ENCODE measurements at places on chromosomes 4 and X.

DNA sequence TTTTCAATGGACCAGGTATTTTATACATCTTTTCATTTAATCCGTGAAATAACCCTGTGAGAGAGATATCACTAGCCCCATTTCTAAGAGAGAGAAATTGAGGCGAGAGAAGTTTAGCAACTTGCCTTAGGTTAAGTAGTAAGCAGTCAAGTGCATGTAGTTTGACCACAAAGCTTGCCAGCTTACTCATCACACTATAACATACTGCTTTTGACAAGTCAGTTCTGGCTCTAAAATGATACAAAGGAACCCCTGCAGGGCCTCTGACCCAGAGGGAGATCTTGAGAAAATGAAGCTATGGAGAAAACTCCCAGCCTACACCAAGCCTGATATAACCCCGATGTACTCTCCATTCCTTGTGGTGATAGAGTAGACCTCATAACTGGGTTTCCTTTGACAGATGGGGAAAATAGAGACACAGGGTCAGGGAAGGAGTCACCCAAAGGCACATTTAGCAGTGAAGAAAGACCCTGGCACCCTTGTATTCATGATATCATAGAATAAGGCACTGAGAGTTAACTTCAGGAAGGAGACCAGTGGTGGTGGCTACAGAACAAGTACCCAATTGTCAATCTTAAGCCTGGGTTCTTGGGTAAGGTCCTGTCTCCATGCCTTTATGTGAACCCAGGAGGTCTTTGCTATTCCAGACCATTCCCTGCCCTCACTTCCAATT is 60.2 kb upstream of the MSN start:
- no peak for DNase-seq

- DNase-seq: no peak
These were observed 1.1 kb downstream of the LNX1 start for GRCh38 chr4:53590187-53590586.

DNA sequence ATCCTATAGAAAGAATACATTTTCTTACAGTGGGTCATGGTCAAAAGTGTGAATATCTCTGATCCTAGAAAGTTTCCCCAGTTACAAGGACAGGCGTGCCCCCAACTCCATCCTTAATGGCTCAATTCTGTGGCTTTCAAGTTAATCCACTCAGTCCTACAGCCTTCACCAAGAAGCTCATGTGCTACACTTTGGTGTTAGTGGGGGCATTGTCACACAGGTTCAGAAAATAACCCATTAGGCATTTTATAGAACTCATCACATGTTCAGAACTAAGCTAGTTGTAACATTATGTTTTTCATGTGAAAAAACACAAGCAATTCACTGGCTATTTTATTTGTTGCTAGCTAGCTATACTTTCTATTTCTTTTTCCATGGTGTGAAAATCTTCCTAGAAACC is 20.4 kb downstream of the NFKB1 start:
- no peak for DNase-seq

- no peak for DNase-seq
These were observed 87.8 kb downstream of the WFS1 start for GRCh38 chr4:6357476-6357875.

- no peak for DNase-seq
These were observed 13.0 kb upstream of the IRAK1 start for GRCh38 chrX:154032653-154033052.

DNA sequence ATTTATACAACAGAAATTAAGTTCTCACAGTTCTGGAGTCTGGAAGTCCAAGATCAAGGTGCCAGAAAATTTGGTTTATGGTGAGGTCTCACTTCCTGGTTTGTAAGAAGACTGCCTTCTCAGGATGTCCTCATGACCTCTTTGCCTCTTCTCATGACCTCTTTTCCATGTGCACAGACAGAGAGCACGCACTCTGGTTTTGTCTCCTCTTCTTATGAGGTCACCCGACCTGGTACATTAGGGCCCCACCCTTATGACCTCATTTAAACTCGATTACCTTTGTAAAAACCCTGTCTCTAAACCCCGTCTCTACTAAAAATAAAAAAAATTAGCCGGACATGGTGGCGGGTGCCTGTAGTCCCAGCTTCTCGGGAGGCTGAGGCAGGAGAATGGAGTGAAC is 155.9 kb downstream of the KIT start:
- no peak for DNase-seq

GRCh38 chr4:55020131-55020530 is 105.3 kb downstream of the KDR start:
- DNase-seq: no peak

GRCh38 chrX:118423558-118423957 is 72.1 kb upstream of the DOCK11 start:
- no peak for DNase-seq

DNA sequence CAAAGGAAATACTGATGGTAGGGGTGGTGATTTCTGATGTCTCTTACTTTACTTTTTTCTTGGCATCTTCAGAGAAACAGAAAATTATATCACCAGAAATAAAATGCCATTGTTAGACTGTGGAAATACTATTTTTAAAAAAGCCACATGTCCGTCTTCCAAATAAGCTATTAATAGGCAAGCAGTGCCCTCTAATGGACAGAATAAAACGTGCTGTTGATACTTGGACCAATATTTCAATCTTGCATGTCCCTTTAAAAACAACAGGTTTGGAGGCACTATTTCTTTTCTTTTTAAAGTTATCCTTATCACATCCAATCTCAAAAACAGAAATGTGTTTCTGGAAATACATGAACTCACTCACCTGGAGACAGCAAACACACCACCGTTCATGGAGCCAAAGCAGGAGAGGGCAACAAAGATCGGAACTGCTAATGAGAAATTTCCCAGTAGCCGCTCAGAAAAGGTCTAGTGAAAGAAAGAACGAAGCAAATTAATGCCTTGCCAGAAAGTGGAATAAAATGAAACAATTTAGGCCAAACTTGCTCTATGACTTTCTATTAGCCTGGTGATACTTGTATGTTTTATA is 59.2 kb downstream of the SLC7A11 start:
- DNase-seq: no peak

- DNase-seq: no peak
These were observed 45.3 kb upstream of the EDA2R start for GRCh38 chrX:66684196-66684595.

DNA sequence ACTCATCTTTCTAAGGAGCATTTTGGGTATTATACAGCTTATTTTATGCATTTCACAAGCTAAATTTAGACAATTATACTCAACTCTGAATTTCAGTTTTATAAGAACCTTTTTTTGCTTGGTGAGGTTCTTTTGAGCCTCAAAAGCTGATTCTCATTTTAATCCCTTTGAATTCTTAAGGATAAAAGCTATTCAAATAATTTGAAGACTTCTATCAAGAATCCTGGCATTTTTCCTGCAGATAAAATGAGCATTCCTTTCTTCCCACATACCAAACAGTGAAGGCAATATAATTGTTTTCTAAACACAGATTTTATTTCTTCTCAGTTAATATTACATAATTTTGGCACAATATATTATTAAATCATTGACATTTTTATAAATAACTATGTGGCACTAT is 118.4 kb upstream of the GPM6A start:
- no peak for DNase-seq

DNA sequence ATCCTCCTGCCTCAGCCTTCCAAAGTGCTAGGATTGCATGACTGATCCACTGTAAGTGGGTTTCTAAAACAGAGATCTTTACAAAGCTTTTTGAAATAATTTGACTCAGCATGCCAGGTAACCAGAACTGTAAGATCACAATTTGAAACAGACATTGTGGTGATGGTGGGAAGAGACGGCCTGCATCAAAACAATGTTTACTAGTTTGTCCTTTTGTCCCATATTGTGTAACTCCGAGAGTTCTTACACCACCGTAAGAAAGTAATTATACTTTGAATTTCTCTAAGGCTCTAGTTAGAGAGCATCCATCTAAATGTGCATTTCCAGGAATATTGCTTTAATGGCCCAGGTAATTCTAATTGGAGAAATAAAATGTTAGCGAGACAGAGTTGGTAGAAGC is 594 bp upstream of the ARHGAP24 start:
- DNase-seq: no peak

DNA sequence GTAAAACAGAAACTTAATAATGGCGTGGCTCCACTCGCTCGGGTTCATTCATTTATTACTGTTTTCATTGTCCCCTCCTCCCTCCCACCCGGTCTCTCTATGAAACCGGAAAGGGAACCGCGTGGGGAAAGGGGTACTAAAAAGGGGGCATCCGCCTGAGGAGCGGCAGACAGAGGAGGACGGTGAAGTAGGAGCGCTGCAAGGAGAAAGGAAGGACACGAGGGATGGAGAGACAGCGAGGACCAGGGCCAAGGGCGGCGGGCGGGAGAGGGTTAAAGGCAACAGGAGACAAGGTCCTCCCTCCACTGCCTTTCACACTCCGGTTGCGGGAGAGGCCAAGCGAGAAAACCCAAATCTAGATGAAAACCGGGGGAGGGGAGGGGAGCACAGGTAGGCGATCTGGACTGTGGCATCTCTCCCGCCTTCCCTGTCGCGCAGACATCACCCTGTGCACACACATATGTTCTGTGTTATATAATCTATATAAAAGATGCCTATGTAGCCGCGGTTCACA is 829 bp downstream of the ELOVL6 start:
- peak; percentile 8 for DNase-seq

- DNase-seq: no peak
These were observed 1498.0 kb downstream of the STIM2 start for GRCh38 chr4:28358606-28359005.

DNA sequence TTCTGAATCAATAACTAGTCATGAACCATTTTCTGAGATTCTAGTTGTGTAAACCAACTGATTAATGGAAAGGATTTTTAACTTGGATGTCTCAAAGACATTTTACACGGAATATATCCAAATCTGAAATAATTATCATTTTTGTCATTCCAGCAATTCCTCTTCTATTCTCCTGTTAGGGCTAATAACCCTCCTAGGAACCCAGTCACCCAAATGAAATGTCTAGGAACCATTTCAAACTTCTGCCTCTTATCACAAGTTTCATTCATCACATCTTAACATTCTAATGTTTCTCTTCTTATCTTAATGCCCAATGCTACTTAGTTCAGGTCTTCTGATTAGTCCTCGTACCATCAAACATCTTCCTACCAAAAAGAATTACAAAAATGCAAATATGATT is 639.8 kb downstream of the DMD start:
- DNase-seq: no peak

DNA sequence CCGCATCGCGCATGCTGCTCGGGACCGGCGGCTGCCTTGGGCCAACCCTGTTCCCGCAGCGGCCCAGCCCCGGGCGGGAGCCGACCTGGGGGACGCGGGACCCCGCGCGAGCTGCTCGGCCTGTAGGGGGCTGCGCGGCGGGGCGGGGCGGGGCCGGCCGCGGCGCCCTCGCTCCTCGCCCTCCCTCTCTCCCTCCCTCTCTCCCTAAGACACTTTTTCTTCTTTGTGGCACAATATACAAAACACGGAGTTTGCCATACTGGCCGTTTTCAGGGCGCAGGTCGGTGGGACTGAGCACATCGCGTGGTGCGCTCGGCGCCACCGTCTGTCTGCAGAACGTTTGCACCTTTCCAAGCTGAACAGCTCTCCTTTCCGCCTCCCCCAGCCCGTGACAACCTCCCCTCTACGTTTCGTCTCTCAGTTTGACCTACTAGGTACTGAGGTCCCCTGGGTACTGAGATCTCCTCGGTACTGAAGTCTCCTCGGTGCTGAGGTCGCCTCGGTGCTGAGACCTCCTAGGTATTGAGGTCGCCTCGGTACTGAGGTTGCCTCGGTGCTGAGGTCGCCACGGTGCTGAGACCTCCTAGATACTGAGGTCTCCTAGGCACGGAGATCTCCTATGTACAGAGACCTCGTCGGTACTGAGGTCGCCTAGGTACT is 261.1 kb upstream of the PLCXD1 start:
- no peak for DNase-seq

DNA sequence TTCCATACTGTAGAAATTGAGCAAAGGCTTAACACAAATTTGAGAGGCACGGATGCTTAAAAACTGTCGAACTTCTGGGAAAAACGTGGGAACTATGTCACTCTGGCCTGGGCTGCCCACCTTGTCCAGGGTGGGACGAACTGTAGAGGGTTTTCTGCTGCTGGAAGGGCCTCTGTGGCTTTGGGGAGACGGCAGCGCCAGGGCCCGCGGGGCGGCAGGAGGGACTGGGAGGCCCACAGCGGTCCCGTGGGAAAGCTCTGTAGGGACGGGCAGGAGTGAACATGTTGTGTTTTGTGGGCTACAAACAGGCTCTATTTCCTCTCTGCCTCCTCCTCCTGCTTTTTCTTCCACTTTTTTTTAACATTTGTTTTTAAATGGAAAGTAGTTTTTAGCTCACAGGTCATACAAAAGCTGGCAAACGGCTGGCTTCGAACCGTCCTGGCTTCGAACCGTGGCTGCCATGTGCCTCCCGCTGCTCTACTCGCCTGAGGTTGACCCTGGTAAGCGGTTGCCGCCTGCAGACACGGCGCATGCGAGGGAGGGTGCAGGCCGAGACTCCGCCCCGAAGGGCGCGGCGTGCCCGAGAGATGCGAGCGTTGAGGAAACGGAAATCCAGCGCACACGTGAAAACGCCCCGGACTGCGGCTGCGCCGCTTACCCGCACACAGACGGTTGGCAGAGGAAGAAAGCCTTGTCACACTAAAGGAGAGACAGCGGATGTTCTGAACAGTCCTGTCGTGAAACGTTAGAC is 382.3 kb upstream of the ZFP42 start:
- DNase-seq: no peak

DNA sequence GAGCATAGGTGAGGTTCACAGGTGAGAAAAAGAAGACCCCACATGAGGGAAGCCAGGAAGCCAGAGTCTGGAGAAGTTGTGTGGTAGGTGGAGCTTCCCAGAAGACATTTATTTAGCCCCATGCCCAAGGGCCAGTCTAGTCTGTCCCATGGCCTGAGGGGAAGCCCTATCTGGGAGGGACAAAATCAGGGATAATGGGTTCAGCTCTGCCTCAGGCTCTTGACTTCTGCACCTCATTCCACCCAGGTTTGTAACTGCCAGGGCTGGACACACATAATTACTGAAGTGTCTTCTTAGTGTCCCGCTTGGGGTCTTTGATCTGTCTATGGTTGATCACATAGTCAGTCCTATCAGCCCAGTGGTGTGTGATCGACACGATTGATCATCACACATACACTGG is 36.0 kb downstream of the TSC22D3 start:
- DNase-seq: no peak

DNA sequence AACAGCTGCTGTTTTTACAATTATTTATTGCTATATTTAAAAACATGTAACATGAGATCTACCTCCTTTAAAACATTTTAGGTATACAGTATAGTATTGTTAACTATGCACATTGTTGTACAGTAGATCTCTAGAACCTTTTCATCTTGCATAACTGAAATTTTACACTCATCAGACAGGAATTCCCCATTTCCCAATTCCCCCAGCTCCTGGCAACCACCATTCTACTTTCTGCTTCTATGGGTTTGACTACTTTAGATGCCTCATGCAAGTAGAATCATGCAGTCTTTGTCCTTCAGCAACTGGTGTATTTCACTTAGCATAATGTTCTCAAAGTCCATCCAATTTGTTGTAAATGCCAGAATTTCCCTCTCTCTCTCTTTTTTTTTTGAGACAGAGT is 9.7 kb upstream of the LSM6 start:
- DNase-seq: no peak

DNA sequence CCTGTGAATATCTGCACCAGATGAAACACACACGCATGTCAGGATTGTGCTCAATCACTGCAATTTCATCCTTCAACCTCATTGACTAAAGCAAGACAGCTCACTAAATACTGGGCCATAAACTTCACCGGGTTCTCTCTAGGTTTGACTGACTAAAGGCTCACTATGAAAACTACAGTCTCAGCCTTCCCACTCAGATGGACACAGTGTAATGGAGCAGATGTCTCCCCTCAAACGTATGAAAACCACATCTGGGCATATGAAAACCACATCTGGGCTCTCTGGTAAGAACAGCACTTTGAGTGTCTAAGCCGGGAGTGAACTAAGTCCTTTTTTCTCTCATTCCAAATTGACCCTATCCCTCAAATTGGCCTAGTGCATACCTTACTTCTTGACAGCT is 15.2 kb downstream of the GEMIN8 start:
- no peak for DNase-seq

Data from SHP77 treated with DMSO at 0.1 percent for 48 hours (cell line).